ENCODE measurements at places on chromosomes 13 and 19. TPM values are rescaled to one million over a fixed set of nuclear protein-coding genes. Genes with fewer than 3 reads are reported as not detected.

- DNase-seq, result no peak
Measured at GRCh38 chr19:49132974-49133609, 13.7 kb downstream of the PPFIA3 start.

FAM32A gene
- 88.0 TPM for total RNA-seq

DNA sequence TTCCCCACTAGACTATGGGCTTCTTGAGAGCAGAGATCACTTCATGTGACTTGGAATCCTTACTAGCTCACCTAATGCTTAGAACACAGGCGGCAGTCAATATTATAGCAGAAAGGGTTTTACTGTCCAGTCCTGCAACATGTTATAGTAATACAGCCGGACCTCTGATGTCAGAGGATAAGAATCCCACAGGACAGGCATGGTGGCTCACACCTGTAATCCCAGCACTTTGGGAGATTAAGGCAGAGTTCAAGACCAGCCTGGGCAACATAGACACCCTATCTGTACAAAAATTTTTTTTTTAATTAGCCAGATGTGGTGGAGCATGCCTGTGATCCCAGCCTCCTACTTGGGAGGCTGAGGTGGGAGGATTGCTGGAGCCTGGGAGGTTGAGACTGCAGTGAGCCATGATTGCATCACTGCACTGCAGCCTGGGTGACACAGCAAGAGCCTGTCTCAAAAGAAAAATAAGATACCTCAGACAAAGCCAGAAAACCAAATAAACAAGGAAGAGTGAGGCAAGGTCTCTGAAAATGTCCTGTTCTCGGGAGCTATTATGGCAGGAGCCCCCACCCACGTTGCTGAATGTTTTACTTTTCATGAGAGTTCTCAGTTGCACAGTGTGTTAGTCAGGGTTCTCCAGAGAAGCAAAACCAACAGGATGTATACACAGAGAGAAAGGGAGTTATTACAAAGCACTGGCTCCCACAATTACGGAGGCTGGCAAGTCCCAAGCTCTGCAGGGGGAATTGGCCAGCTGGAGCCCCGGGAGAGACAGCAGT, 100.8 kb downstream of the UBL3 start:
- DNase-seq, result no peak

ALOX5AP gene
- total RNA-seq, result 19.8 TPM

Measured in Peyer's patch (tissue), 4 donors.